HCT116 (cell line): ENCODE measurements at places on chromosomes 12 and 14.

GRCh38 chr14:69537900-69538299 is 36.8 kb downstream of the CCDC177 start:
- DNase-seq, result no peak

GRCh38 chr14:33945210-33946088 is 5.4 kb downstream of the EGLN3 start:
- no peak for DNase-seq

- no peak for DNase-seq
Measured at GRCh38 chr14:20782280-20782890, 1.3 kb downstream of the RNASE6 start.

GRCh38 chr12:54273981-54274380 is 5.9 kb downstream of the CBX5 start:
- DNase-seq, result no peak

- DNase-seq, result no peak
Measured at GRCh38 chr12:4787965-4788364, 67.8 kb downstream of the GALNT8 start.

DNA sequence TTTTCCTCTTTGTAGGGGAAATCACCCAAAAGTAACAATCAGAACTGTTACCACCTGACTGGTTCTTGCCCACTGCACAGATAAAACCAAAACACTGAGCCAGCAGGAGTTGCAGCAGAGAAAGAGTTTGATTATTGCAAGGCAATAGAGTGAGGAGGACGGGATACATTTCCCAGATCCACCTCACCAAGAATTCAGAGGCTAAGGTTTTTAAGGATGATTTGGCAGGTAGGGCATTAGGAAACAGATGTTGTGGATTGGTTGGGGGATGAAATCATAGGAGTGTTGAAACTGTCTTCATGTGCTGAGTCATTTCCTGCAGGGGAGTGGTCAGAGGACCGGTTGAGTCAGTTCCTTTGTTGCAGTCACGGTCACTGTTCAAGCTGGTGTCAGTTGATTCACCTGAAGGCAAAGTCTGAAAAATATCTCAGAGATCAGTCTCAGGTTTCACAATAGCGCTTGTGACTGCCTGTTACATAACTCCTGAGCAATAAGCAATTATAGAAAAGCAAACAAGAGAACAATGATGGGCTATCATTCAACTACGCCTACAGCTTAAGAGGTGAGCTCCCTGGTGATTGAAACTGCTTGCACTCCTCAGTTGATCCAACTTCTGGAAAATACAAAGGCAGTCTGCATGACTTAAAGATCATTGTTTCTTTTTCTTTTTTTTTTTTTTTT is 20.3 kb upstream of the AMN1 start:
- peak; percentile 99 for DNase-seq

GRCh38 chr12:5488626-5488955 is 56.7 kb downstream of the NTF3 start:
- no peak for DNase-seq

- no peak for DNase-seq
Measured at GRCh38 chr12:109946505-109946904, 46.4 kb downstream of the TCHP start.

- DNase-seq, result no peak
Measured at GRCh38 chr14:92473261-92473968, 40.2 kb upstream of the RIN3 start.

GRCh38 chr12:14290951-14291350 is 74.5 kb upstream of the ATF7IP start:
- no peak for DNase-seq

GRCh38 chr12:89350630-89351488 is 1.4 kb downstream of the DUSP6 start:
- DNase-seq, result no peak

GRCh38 chr14:71551291-71551950 is 380.8 kb upstream of the RGS6 start:
- DNase-seq, result no peak

DNA sequence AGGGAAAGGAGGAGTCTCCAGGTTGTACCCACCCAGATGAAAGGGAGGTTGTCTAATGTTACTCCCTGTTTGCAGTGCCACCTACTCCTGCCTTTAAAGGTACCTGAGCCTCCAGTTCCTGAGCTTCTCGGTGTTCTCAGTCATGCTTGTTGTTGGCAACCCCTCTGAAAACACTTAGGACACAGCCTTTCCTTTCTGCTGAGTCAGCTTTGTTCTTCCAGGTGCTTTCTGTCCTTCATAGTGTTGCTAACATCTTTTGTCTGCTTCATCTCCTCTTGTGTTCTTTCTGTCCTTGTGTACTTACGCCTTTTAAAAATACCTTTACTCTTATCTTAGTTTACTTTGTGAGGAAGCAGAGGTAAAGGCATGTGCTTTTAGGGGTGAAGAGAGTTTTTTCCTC is 97.0 kb upstream of the NEDD1 start:
- no peak for DNase-seq

DNA sequence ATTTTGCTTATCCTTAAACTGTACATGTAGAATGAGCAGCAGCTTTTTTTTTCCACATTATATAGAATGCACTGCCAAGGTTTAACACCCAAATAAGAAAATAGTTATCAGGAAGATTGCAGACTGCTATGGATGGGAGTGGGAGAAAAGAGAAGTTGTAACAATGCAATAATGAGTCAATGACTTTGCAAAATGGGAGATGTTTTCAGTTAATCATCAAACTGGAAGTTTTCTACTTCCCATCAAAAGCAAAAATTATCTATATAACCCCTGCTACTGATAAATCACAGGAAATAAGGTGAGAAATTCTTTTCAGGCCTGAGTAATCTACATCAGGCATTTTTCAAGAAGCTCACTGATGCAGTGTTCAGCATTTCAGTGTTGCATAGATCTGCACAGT is 309.1 kb downstream of the GXYLT1 start:
- no peak for DNase-seq

- DNase-seq, result no peak
Measured at GRCh38 chr12:7994731-7995205, 37.7 kb upstream of the FOXJ2 start.

- peak; percentile 47 for DNase-seq
Measured at GRCh38 chr12:77724367-77724957, 106.2 kb upstream of the NAV3 start.

DNA sequence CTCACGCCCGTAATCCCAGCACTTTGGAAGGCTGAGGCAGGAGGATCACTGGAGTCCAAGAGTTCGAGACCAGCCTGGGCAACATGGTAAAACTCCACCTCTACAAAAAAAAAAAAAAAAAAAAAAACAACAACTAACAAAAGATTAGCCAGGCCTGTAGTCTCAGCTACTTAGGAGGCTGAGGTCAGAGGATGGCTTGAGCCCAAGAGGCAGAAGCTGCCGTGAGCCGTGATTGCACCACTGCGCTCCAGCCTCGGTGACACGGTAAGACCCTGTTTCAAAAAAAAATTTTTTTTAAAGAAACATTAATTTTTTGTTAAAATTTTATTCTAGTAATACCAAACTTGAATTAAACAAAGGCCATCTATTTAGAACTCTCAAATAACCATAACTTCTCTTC is 77.8 kb downstream of the PPP2R5E start:
- DNase-seq, result no peak

- no peak for DNase-seq
Measured at GRCh38 chr14:68800390-68800789, 7.5 kb upstream of the ZFP36L1 start.

DNA sequence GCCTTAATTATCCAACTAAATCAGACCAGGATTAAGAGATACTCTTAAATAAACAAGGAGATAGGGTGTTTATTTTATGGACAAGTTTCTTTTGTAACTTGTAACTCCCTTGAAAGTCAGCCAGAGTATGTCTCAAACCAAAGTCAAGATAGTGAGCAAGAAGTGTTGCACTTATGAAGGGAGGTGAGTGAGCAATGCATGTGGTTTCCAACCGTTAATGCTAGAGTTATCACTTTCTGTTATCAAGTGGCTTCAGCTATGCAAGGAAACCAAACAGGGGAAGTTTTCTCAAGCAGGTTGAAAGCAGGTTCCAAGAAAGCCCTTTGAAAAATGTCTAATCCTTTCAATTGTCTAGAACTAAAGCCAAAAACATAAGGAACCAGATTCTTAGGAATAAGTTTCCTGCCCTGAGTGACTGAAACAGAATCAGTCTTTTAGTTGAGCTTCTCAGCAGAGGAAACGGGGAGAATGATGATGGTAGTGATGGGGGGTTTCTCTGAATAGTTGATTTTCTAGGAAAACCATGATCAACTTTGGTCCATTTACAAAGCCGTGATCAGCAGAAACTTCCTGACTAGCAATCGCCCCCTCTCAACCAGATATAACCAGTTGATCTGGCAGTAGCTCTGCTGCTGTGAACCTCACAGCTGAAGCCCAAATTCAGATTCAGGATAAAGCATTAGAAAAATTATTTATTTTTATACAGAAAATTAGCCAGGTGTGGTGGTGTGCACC is 128.4 kb downstream of the DAD1 start:
- no peak for DNase-seq

DNA sequence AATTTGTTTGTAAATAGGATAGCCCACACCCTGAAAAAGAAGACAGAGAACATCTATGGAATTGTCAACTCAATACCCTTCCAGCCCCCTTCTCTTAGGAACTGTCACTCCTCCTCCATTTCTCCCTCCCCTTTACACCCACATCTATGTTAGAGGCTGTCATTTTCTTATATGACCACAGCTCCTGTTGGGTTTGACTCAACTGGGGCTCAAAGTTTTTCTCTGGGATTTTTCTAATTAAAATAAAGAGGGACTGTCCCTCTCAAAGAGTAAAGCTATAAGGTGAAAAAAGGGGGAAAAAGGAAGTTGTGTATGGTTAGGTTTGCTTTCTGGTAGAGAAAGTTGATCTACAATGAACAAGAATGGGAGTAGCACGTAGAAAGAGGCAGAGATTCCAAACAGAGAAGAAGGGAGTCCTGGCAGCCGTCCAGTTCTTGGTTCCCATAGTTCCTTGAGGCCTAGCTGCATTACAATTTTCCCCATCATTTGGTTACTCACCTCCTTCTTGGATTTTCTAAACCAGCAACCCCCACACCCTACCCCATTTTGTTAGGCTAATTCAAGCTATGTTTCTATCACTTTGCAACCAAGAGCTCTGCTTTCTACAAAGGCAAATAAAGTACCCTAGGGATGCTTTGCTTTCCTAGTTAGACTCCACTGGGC is 44.3 kb upstream of the STK38L start:
- DNase-seq, result no peak

DNA sequence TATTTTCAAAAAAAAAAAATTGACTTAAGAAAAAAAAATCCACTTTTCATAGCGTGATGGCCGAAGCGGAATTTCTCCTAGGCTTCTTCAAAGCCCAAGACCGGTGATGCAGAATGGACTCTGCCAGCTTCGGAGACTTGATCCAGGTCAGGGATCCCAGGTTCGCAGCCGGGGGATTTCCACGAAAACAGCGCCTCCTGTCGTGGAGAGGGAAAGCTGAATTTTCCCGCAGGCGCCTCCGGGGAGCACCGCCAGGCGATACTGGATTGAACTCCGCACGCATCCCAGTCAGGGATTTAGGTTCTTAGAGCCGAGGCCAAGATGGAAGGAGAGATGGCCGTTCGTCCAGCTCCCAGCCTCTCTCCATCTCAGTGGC is 2.1 kb downstream of the TTC6 start:
- DNase-seq, result no peak

DNA sequence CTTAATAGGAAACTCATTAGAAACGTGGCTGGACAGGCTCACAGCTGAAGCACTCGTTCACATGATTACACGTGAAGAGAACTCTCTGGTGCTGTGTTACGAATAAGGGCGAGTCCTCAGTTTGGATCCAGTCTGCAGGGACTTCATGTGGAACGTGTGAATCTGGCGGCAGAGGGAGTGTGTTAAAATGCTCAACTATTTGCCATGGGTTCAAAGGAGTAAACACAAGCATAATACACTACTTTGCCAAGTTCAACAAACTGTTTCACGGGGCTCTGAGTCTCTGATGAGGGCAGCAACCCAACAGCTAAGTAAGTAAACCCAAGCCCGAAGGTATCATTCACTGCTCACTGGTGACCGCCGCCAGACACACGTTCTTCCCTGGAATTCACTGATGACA is 42.4 kb downstream of the NUAK1 start:
- no peak for DNase-seq
